Activated CD4-positive, alpha-beta T cell treated with anti-CD3 and anti-CD28 coated beads for 4 hours (primary cell): ENCODE measurements at places on chromosomes 4 and X.

GRCh38 chr4:104967034-104967401 lies 179.7 kb upstream of the TET2 start:
- no peak for DNase-seq

- no peak for DNase-seq
These were observed 637 bp downstream of the AR start for GRCh38 chrX:67544281-67545035.

- no peak for DNase-seq
These were observed 101.7 kb upstream of the STIM2 start for GRCh38 chr4:26758899-26759298.

- DNase-seq = no peak
These were observed 459.1 kb downstream of the SH2D1A start for GRCh38 chrX:124805486-124805885.

- peak; percentile 30 for DNase-seq
These were observed 1.2 kb upstream of the CDK16 start for GRCh38 chrX:47217121-47217851.

- no peak for DNase-seq
These were observed 52.4 kb downstream of the EDNRA start for GRCh38 chr4:147533331-147533730.

GRCh38 chr4:56641494-56642051 lies 39.5 kb downstream of the HOPX start:
- no peak for DNase-seq

GRCh38 chrX:42465821-42466220 lies 312.1 kb downstream of the PPP1R2C start:
- DNase-seq = no peak

DNA sequence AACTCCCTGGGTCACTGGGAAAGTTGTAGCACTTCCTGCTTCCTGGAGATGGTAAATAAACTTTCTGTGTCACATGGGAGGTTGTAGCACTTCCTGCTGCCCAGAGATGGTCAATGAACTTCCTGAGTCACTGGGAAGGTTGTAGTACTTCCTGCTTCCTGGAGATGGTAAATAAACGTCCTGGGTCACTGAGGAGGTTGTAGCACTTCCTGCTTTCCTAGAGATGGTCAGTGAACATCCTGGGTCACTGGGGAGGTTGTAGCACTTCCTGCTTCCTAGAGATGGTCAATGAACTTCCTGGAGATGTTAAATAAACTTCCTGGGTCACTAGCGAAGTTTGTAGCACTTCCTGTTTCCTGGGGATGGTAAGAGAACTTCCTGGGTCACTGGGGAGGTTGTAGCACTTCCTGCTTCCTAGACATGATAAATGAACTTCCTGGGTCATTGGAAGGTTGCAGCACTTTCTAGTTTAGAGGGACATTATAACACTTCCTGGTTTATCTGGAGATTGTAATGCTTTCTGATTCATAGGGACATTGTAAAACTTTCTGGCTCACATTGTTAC lies 62.3 kb upstream of the CD99 start:
- peak; percentile 11 for DNase-seq

- DNase-seq = no peak
These were observed 29.9 kb downstream of the C4orf51 start for GRCh38 chr4:145709843-145710242.

DNA sequence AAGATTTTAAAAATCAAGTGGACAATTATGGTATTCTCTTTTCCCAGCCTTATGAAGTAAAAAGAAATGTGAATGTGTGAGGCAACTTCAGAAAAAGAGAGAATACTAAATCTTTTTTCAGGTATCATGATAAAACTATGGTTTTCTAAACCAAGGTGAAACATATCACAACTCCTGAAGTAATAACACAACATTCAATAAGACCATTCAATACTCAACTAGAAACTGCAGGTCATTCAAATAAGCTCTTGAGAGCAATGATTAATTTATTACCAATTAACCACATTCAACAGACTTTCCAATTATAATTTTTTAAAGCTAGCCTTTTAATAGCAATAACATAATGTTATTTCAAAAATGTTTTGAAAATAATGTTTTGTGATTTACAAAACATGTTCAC lies 35.8 kb downstream of the SLC10A7 start:
- DNase-seq = no peak

- DNase-seq = no peak
These were observed 205.9 kb downstream of the AASDH start for GRCh38 chr4:56181140-56181953.

DNA sequence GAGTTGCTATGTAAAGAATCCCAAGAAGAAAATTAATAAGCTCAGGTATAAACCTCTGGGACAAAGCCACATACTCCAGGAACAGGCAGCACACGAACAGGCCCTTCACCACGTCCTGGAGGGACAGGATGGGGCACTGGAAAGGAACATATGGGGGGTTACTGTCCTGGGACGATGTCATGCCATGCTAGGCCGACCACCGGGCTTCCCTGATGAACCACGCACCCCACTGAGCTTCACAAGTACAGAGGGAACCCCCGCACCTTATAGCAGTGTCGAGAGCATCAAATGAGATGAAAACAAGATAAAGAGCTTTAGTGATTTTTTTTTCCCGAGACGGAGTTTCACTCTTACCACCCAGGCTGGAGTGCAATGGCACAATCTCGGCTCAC lies 19.1 kb downstream of the NOP14 start:
- DNase-seq = no peak

- no peak for DNase-seq
These were observed 5.0 kb downstream of the PITX2 start for GRCh38 chr4:110617646-110618580.

DNA sequence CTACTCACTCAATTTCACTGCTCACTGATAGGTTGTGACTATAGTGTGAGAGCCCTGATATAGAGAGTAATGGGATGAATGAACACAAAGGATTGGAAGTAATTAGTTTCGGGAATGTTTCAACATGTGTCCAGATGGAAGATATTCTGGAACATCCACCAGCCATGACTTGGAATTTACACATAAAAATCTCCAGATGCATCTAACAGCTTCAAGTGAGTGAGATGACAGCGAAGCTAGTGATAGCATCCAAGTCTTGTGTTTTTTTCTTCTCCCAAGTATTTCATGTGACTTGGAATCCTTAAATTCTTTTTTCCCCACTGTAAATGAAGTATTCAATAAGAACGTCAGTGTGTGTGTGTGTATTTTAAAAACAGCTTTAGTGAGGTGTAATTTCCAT lies 82.1 kb downstream of the CLDN34 start:
- DNase-seq = no peak

DNA sequence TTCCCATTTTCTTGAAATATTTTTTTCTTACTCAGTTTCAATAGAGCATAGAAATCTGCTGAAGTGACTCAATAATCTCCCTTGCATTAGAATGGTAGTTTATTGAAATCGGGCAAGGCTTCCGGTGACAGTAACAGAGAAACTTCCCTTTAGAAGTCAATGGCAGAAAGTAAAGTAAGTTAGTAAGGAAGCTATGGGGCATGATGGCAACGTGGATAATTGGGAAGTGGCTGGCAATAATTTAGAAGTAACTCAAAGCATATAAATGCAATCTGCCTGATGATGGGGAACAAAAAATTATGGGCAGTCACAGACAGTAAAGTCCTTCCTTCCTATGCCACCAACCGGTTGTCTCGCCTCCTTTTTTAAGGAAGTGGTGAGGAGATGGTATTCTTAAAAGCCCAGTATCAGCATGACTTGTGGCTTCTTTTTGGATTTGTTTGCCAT lies 7.6 kb downstream of the CYBB start:
- no peak for DNase-seq

- DNase-seq = no peak
These were observed 103.0 kb upstream of the KLF3 start for GRCh38 chr4:38560768-38561558.

DNA sequence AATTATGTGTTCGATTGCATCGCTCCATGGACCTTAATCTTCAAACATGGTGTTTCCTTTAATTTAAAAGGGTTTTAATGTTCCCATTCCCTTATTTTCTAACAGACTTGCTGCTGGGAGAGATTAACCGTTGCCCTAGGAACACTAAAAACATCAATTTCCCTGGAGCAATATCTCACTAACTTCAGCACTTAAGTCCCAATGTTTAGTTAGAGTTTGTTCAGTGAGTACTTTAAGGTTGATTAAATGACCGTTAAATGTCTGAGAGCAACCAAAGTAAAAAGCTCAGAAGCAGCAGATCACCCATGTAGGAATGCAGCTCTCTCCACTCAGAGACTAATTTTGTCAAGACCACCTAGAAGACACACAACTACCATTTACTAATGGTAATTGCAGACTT lies 111.2 kb upstream of the PDE5A start:
- DNase-seq = no peak

GRCh38 chrX:2960861-2961515 lies 31.8 kb upstream of the ARSD start:
- no peak for DNase-seq

GRCh38 chr4:109864134-109864533 lies 16.2 kb downstream of the LRIT3 start:
- no peak for DNase-seq

DNA sequence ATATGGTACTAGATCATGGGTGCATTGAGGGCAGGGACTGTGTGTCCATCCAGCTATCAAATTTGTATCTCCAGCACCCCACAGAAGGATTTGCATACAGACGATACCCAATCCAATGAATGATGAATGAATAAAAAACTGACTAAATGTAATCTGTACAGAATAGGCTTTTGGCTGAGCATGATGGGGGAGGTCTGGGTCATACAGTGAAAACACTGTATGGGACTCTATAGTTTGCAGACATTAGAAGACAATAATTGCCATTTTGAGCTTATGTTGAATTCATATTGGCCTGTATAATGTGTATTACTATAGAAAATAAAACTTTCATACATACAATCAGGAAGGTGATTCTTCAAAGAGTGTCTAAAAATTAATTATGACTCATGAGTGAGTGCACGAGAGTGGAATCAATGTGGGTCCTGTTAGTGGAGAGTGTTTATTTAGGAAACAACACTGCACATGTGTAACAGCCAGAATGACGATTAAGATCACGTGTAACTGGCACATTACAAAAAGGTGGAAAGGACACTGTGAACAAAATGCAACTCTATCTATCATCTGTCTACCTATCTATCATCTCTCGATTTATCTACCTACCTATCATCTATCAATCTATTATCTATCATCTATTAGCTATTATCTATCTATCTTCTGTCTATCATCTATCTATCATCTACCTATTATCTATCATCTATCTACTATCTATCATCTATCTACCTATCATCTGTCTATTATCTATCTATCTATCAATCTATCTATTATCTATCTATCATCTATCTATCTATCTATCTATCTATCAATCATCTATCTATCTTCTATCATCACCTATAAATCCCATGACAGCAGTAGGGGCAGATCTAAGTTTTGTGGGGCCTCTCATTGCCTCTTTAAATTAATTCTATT lies 201.3 kb downstream of the PTTG2 start:
- no peak for DNase-seq
